ENCODE measurements at places on chromosomes 7 and 10.
A peak's percentile ranks its signal among the peaks of the same experiment; 100 is the strongest.

GRCh38 chr7:38699471-38699870 is 68.3 kb upstream of the AMPH start:
- DNase-seq: no peak

- DNase-seq: no peak
Measured at GRCh38 chr10:14803827-14804226, 29.1 kb upstream of the FAM107B start.

DNA sequence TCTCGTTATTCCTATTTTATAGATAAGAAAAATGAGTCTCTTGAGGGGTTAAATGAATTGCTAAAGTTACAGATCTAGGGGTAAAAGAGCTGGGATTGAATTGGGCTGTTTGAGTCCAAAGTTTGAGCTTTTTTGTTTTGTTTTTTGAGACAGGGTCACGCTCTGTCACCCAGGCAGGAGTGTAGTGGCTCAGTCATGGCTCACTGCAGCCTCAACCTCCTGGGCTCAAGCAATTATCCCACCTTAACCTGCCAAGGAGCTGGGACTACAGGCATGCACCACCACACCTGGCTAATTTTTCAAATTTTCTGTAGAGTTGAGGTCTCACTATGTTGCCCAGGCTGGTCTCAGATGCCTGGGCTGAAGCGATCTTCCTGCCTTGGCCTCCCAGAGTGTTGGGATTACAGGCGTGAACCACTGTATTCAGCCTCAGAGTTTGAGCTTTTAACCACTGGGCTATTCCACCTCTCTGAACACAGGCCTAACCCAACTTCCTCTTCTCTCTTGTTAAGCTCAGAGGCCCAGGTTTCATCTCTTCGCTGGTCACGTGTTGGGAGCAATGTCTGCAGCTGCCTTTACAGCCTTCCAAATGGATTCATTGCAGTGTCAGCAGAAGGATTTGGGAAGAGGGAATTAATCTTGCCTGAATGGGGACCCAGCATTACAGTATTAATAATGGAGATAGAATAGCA is 8.0 kb downstream of the SUFU start:
- DNase-seq: peak; percentile 62

DNA sequence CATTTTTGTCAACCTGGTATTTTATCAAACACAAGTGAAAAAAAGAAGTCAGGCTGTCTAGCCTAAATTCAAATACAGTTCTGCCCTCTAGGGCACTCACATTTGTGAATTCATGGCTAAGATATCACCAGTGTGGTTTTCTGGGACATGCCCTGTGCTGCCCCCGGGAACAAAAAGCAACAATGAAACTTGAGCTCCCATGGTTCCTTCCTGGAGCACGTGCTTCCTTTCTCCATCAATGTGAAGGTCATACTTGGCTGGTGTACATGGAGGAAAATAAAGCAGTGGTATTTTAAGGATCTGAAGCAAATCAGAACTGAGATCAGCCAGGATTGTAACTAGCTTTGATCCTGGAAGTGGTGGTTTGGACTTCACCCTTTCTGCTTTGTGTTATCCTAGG is 128.9 kb upstream of the FRMD4A start:
- no peak for DNase-seq

DNA sequence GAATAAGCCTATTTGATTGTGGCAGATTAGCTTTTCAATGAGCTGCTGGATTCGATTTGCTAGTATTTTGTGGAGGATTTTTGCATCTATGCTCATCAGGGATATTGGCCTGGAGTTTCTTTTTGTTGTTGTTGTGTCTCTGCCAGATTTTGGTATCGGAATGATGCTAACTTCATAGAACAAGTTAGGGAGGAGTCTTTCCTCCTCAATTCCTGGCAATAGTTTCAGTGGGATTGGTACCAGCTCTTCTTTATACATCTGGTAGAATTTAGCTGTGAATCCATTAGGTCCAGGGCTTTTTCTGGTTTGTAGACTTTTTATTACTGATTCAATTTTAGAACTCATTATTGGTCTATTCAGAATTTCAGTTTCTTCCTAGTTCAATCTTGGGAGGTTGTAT is 43.4 kb upstream of the KLF14 start:
- peak; percentile 37 for DNase-seq

GRCh38 chr7:142881586-142882337 is 3.8 kb downstream of the TRPV6 start:
- DNase-seq: no peak

- DNase-seq: no peak
Measured at GRCh38 chr10:10149899-10150298, 867.8 kb upstream of the CELF2 start.

DNA sequence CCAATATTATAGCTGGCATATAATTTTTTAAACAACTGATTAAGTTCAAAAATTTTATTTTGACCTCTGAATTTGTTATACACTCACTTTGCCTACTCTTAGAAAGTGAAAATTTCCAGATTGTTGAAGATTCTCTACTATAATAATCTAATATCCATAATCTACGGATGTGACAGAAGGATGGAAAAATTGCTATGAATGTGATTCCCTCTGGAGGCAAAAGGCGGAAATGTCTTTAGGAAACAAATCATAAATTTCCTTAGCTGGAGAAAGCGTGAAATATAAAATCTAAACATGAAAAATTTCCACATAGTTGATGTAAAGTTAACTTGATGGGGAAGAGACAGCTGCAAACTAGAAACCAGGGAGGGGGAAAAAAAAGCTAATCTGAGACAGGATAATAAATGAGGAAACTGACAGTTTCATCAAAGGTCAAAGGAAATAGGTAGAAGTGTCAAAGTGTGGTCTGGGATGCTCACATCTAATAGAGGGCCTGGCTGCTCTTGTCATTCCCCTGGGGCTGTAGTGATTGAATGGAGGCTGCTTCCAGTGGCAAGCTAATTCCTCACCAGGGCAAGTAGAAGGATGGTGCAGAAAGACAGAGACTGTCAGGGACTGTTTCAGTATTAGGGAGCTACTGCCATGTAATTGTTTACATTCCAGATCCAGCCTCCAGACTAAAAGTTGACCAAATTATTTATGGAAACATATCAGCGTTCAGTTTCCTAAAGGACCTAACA is 264.5 kb downstream of the SDHAF3 start:
- DNase-seq: no peak

DNA sequence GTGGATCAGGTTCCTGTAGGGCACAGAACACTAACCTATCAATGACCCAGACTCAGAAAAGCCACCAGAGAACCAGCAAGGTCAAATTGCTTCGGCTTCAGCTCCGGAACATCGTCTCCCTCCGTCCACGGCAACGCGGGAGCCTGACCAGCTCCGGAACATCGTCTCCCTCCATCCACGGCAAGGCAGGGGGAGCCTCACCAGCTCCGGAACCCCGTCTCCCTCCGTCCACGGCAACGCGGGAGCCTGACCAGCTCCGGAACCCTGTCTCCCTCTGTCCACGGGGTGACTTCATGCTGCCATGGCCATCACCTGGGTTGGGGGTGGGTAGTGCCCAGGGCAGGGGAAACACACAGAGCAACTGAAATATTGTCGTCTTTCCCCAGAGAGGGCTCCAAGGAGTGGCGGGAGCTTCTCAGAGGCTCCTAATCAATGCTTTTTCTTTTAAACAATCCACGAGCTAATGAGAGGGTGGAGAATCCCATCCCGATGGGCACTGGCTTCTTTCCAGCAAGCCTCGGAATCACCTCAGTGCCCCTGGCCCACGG is 403.5 kb downstream of the DNAJB6 start:
- DNase-seq: no peak

DNA sequence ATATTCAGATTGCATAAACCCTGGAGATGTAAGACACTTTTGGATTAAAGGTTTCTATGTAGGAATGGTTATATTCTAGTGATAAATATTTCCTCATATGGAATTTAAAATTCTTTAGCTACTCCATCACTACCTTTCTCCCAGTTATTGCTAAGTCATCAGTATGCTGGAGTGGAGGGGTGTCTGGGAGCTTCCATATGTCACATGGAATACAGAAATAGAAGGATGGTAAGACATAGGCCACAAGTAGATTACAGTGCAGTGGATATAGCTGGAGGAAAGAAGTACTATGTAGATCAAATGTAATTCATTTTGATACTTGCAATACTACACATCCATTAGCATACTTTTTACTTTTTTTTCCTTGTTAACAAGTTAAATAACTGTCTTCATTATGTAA is 428.4 kb downstream of the ARL4A start:
- DNase-seq: no peak

DNA sequence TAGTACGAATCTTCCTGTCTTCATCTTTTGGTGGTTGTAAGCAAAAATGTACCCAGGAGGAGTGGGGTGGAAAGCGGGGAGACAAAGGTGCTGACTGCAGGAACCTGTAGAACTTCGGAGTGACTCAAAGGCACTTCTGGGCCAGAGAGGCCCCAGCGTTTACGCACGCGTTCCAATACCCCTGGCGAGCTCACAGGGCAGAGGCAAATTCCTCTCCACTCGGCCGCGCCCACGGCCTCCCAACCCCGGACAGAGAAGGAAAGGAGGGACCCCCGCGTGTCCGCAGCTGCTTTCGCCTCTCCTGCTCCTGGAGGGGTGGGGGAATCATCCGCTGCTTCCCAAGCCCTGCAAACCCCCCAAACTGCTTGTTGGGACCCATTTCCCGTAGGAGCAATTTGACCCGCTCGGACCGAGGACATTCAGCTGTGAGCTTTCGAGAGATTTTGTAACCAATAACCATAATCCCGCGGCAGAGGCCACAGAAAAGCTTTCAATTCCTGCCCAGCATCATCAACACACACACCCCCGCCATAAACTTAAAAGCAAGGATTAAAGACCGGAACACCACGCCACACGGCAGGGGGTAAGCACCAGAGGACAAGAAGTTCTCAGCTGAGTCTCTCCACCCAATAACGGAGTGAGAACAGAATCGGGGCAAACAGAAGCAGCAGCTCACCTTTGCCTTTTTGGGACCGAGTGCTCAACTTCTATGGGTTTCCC is 2.3 kb downstream of the IGF2BP3 start:
- DNase-seq: no peak

GRCh38 chr7:20260223-20260622 is 43.0 kb upstream of the MACC1 start:
- DNase-seq: peak; percentile 21

DNA sequence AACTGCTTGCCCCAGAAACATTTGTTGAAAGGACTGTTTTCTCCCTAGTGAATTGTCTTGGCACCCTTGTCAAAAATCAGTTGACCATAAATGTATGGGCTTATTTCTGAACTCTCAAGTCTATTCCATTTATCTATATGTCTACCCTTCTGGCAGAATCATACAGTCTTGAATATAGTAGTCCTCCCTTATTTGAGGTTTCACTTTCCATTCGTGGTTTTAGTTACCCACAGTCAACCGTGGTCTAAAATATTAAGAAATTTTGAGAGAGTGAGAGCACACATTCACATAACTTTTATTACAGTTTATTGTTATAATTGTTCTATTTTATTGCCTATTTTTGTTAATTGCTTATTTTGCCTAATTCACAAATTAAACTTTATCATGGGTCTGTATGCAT is 17.4 kb upstream of the CEP41 start:
- no peak for DNase-seq

DNA sequence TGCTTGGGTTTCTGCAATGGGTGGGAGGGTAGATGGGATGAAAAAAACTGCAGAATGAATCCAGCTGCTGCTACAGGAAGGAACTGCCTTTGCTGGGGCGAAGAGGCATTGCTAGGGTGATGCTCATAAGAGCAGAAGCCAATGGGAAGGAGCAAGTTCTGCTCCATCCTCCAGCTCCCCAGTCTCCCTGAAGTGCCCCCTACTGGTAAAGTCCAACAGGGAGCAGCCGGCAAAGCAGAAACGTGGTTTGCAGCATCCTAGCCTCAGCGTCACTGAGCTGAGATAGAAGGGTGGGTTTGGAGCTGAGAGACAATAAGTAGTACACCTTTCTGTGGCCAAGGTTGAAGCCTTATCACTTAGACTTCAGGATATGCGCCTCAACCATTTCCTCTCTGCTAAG is 220.5 kb downstream of the CCSER2 start:
- no peak for DNase-seq

DNA sequence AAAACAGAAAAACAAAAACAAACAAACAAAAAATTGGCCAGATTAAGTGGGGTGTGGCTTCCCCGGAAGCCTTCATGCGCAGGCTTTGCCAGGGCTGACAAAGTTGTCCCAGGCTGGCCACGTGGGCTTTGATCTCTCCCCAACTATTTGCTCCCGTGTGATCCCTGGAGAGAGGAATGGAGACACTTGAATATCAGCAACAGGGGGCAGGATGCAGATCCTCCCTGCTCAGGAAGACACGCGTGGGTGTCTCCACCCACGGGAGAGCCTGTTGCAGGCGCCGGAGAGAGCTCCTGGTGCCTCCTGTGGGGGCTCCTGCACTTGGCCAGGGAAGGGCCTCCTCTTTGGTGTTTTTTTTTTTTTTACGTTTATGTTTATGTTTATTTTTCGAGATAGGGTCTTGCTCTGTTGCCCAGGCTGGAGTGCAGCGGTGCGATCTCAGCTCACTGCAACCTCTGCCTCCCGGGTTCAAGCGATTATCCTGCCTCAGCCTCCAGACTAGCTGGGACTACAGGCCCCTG is 19.0 kb downstream of the TRIM56 start:
- no peak for DNase-seq

DNA sequence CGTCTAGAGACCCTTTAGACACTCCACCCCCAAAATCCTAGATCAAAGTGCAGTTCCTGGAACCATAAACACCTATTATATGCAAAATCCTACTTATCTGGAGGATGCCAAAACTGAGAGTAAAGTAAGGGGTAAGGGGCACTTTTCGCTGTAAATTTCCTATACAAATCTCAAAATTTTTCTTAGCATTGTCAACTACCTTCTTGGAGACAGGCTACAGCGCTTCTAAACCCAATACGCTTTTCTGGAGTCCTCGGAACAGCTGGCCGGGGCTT is 10.4 kb downstream of the TWIST1 start:
- DNase-seq: no peak

DNA sequence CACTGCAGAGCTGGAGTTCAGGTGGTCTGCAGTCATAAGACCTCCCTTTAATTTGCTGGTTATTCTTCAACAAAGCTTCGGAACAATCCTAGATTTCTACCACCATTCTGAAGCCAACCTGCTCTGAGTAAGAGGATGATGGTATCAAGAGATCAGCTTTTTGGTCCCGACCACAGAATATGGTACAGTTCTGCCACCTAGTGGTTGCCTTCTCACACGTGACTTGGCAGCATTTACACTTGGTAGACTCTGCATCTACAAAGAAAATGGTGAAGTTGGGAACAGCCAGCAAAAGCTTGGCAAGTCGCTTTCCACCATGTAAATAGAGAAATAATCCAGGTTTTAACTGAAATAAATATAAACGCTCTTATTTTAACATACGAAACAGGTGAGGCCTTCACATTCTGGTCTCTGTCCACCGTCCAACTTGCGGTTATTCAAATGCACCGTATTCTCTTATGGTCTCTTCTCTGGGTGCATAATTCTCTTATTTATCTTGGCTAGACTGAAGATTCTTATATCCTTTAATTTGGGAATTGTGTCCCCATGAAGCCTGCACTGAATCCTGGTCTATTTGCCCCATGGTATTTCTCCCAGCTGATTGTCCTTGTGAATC is 173.9 kb upstream of the GRM3 start:
- peak; percentile 73 for DNase-seq

- peak; percentile 49 for DNase-seq
Measured at GRCh38 chr10:121994429-121994941, 5.5 kb downstream of the TACC2 start.

GRCh38 chr7:40194745-40195144 is 59.9 kb downstream of the SUGCT start:
- DNase-seq: peak; percentile 57

Measured in muscle of arm (tissue), 14 donors.